Muscle of leg (tissue), 16 donors: ENCODE measurements at places on chromosomes 2 and 18. TPM values are rescaled to one million over a fixed set of nuclear protein-coding genes. Genes with fewer than 3 reads are reported as not detected.

- no peak for DNase-seq
Measured at GRCh38 chr2:74109551-74109950, 38.2 kb downstream of the BOLA3 start.

GRCh38 chr2:241289053-241289452 lies 26.4 kb downstream of the HDLBP start:
- DNase-seq: no peak

DNA sequence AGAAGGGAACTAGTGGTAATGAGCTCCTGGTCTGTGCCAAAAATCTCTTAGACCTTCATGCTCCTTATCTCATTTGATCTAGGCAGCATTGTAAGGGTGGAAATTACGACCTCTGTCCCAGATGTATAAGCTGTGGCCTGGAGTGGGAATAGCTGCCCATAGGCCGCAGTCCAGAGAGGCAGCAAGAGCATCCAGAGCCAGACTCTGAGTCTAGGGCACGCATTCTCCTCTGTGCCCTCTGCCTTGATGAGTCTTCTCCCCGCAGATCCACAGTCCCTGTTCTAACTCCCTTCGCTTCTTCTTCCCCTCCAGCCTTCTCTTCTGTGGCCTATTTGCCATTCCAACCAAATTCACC lies 304.6 kb downstream of the MYCN start:
- DNase-seq: no peak

GRCh38 chr2:189858291-189858690 lies 74.0 kb downstream of the PMS1 start:
- peak; percentile 54 for DNase-seq

- DNase-seq: no peak
Measured at GRCh38 chr2:121640380-121641316, 8.6 kb downstream of the CLASP1 start.

- DNase-seq: no peak
Measured at GRCh38 chr2:104840156-104840555, 13.8 kb upstream of the POU3F3 start.

Gene STAT1
- 32.8 TPM for polyA plus RNA-seq

- DNase-seq: peak; percentile 58
Measured at GRCh38 chr2:166417669-166418068, 41.9 kb upstream of the SCN9A start.

- no peak for DNase-seq
Measured at GRCh38 chr2:116317111-116317510, 1497.4 kb upstream of the DDX18 start.

GRCh38 chr18:74654638-74655037 lies 57.0 kb downstream of the ZNF407 start:
- peak; percentile 62 for DNase-seq

Gene DUSP11
- polyA plus RNA-seq: 18.1 TPM

GRCh38 chr2:199505755-199506403 lies 48.1 kb upstream of the SATB2 start:
- no peak for DNase-seq

Gene CPO
- 0.16 TPM for polyA plus RNA-seq

DNA sequence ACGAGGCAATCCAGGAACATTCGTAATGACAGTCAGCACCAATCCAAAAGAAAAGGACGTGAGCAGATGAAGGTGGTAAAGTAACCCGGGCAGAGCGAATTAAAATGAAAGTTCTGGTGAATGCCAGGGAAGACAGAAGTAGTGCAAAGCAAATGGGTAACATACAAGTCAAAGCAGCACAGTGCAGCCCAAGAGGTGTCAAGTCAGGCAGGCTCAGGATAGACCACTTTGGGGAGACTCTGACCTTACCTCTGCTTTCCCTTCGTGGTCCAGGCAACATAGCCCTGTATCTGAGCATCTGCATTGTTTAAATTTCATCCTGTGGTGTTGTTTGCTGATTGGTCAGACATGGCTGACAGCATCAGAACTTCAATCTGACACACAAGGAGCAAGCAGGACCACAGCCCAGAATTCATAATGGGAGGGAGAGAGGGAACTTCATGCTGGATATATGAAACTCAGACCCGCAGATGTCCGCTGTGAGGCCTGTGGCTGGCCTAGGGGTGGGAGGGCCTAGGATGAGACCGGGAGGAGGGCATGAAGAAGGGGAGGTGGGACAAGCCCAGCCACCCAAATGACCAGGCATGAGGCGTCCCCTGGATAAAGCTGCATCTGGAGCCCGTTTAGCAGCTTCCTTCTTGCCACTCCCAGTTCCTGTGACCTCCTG lies 285.7 kb downstream of the TCF4 start:
- peak; percentile 81 for DNase-seq

GRCh38 chr2:219199470-219200211 lies 6.9 kb upstream of the ZFAND2B start:
- DNase-seq: no peak

- no peak for DNase-seq
Measured at GRCh38 chr2:185990861-185991525, 252.4 kb downstream of the FSIP2 start.

Gene ZAP70
- 6.0 TPM for polyA plus RNA-seq

DNA sequence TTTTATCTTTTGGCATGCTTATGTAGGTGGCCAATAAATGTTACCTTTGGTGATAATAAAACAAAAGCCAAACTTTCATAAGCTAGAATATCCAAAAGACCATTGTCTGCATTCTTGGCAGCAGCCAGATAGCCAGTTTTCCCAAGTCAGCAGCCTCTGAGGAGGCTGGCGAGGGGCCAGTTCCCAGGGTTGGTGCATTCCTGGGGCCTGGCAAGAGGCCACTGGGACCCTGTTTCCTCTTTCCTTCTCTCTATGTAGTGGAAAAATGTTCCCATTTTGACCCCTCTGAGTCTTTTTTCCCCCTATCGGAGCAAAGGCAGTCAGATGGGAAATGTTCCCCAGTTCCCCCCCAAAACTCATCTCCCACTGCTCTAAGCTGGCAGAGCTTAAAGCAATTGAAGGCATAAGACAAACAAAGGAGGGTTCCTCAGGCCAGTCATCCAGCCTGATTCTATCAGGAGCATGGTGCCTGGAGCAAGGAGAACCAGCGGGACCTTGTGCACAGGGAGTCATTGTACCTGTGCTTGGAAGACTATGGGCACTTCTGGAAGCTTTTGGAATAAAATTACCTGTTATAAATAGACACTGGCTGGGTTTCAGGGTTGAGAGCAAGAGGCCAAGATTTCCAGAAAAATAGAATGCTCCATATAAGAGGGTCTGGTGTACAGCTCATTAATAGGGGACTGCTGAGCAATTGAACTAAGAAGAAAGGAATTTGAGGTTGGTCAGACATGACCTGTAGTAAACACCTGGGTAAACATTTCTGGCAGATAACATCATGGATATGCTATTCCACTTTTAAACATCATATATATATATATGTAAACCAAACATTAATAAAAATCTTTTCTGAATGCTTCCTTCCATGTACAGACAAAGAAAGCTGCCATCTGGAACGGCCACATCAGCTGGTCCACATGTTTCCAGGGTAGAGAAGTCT lies 63.4 kb downstream of the NCKAP5 start:
- peak; percentile 49 for DNase-seq

Gene LYG2
- 0.24 TPM for polyA plus RNA-seq

GRCh38 chr2:238122287-238123217 lies 15.9 kb upstream of the KLHL30 start:
- DNase-seq: no peak

DNA sequence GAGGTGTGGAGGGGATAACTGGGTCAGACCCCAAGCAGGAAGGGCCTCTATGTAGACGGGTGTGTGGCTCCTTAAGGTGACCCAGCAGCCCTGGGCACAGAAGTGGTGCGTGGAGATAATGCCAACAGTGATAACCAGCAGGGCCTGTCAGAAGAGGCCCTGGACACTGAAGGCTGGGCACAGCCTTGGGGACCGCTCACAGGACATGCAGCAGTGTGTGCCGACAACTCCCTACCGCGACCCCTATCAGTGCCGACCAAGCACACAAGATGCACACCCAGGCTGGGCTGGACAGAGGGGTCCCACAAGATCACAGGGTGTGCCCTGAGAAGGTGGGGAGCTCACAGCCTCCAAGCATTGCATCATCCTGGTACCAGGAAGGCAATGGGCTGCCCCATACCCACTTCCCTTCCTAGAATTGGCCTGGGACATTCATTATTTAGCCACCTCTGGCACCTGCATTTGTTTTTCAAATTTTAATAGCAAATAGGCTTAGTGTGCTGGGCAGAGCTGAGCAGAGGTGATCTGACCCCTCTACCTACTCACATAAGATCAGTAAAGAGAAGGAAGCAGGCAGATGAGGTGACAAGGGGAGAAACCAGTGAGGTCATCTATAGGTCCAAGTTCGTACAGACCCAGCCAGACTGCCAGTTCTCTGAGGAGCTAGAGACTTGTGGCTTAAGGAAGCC lies 55.2 kb downstream of the BCL11A start:
- no peak for DNase-seq

Gene ICA1L
- 8.6 TPM for polyA plus RNA-seq

DNA sequence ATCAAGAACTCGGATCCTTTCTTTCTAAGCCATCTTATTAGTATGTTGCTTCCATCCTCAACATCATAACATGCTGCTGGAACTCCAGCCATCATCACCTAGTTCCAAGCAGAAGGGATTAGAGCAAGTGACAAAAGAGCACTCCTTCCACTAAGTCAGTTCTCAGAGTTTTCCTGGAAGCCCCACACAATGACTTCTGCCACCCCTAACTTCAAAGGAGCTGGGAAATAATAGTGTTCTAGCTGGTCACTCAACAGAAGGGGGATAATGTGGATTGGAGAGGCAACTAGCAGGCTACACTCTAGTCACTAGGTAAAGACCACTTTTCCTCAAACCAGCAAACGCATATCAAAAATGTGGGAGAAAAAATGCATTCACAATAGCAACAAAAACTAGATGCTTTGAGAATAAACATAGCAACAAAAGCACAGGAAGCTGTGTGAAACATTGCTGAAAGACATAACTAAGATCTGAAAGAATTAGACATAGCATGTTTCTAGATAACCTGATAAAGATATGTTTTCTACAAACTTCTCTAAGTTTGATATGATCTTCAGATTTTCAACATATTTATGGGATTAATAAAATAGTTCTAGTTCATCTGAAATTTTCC lies 39.5 kb downstream of the COX7A2L start:
- no peak for DNase-seq

- no peak for DNase-seq
Measured at GRCh38 chr2:9329497-9329896, 93.8 kb downstream of the ITGB1BP1 start.

GRCh38 chr2:237297421-237298150 lies 116.4 kb downstream of the COL6A3 start:
- DNase-seq: no peak

DNA sequence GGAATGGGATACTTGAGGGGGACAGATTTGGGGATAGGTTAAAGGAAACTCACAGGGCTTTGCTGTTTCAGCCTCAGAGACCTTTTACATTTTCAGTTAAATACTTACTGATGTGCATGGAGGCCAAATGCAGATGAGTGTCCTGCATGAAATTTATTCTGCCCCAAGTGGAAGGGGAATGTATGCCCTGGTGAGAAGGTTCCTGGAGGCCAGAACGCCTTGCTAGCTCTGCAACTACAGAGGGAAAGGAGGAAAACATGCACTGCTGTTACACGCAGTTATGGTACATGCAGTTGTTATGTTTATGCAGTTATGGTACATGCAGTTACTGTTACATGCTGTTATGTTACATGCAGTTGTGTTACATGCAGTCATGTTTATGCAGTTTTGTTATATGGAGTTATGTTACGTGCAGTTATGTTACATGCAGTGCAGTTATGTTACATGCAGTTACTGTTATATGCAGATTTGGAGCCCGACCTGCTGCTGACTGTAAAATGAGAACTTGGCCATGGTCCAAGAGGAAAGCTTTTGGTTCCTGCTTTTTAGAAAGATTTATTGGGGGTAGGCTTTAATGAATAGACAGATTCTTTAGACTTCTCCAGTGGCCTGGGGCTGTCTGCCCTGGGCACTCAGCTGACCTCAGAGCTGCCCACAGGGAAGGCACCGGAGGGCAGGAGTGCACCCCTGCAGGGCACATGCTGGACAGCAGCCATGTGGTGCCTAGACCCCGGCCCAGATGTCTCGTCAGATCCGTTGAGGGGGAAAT lies 84.1 kb downstream of the LDLRAD4 start:
- peak; percentile 84 for DNase-seq

- no peak for DNase-seq
Measured at GRCh38 chr2:138294451-138294850, 207.1 kb upstream of the SPOPL start.

DNA sequence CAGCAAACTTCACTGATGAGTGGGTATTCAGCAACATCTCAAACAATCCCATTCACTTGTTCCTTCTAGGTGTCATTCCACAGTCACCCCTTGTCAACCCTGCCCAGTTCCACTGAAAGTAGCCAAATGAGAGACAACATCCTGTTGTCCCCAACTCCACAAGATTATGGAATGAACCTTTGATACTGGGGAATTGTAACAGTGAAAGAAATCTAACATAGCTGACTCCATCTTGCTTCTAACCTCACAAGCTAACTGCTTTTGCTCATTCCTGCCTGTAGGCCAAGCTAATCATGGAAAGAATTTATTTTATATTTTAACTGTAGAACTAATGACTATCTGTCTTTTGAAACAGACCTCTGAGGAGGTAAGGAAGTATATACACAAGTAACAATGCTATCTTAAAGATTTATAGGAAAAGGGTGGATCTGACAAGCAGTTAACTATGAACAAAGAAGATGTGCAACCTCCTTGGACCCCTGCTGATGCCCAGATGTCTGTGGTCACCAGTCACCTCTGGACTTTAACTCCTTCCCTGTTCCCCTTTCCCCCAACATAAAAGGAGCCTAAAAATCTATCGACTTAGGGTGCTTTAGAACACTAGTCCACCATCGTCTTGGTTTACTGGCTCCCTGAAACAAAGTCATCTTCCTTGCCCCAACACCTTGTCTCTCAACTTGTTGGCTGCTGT lies 6.9 kb upstream of the ANXA4 start:
- DNase-seq: no peak

Gene NUP35
- 13.8 TPM for polyA plus RNA-seq

DNA sequence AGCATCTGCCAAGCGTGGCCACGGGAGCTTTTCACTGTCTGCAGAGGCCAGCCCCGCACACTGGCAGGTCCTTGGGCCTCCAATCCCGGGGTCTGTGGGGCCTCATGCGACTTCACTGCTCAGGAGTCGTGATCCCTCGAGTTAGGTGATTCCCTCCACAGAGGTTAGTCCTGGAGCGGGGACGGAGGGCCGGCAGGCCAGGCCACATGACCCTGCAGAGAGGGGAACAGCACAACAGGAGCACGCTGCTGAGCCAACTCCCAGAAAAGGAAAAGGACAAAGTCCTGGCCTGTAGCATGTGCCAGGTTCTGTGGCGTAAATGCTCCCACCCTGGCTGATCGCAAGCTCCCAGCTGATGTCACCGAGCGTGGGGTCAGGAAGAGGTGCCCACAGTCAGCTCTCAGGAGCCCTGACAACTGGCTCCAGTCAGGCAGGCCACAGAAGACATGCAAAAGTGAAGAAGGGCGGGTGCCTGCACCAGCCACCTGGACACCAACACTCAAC lies 15.3 kb upstream of the PRLH start:
- DNase-seq: no peak

- DNase-seq: peak; percentile 91
Measured at GRCh38 chr2:112481528-112482233, at the start of gene TTL. Gene TTL (plus strand): TSS chr2:112482156. CDS start chr2:112482345, 189 bp downstream.

Gene NGEF
- 1.1 TPM for polyA plus RNA-seq

GRCh38 chr2:39325966-39326365 lies 82.2 kb upstream of the CDKL4 start:
- no peak for DNase-seq
